Coronary artery (tissue), 2 donors: ENCODE measurements at places on chromosomes 1 and 21.

GRCh38 chr1:237108297-237109040, 66.5 kb downstream of the RYR2 start:
- DNase-seq: no peak

- no peak for DNase-seq
Measured at GRCh38 chr1:97160818-97161217, 439.2 kb downstream of the PTBP2 start.

DNA sequence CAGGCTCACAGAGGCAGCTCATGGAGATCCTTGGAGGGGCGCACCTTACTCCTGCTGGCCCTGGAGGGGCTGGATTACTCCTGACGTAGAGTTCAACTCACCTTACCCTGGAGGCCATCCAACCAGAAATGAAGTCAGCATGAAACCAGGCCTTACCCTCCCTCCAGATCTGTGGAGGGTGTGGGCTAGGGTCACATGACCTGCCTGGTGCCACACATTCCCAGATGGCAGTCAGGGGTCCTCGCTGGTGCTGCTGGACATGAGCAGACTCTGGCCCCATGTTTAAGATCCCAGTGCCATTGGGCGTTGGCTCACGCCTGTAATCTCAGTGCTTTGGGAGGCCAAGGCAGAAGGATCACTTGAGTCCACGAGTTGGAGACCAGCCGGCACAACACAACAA, 4.5 kb downstream of the C21orf58 start:
- no peak for DNase-seq

GRCh38 chr1:36836196-36836883, 198.0 kb downstream of the GRIK3 start:
- no peak for DNase-seq

GRCh38 chr1:158169105-158169504, 11.6 kb upstream of the CD1D start:
- DNase-seq: no peak

DNA sequence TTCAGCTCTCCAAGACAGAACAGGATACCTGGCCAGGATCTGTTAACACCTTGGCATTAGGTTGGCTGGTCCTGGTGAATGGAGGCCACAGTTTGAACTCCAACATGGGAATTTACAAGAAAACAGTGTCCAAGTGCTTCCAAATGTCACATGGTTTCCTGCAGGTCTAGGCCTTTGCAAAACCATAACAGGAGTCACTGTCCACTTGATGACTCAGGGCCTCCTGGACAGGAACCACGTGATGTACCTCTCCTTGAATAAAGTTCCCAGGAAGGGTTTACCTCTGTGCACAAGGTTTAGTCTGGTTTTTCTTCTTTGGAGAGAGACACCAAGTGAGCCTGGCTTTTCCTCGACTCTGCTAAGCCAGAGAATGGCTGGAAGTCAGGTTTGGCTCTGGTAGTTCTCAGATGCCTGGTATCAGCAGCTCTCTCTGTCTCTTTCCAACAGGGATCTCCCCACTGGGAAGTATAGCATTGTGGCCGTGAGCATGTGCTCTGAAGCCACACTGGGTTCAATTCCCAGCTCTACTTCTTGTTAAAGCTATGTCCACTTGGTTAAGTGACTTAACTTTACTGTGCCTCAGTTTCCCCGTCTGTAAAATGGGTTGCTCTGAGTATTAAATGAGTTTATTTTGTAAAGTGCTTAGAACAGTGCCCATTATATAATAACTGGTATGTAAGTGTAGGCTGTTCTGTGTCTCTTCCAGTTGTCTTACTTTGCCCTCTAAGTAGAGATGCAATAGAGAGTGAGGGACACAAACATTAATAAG, 27.3 kb upstream of the TMEM61 start:
- DNase-seq: no peak

DNA sequence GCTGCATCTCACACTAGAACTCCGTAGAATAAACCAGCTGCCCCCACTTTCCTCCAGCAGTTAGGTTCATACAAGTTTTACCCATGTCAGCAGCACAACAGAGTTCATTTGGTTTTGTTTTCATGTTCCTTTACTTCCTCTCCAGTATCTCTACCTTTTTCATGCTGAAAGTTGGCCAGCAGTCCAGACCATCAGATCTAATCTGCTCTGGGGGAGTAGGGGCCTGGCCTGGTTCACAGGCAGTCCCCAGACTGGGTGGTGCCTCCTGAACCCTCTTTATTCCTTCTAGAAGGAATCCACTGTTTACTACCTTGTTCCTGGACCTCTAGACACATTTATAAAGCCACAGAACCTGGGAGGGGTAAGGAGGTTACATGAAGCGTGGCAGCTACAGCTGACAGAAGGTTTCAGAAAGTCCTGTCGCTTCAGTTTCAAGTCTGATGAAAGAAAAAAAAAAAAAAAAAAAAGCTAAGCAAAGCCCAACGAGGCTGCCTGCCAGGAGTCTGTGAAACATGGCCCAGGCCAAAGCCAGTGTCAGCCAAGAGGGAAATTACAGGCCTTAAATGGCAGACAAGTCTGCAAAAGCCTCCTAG, 184.6 kb upstream of the JUN start:
- DNase-seq: no peak

DNA sequence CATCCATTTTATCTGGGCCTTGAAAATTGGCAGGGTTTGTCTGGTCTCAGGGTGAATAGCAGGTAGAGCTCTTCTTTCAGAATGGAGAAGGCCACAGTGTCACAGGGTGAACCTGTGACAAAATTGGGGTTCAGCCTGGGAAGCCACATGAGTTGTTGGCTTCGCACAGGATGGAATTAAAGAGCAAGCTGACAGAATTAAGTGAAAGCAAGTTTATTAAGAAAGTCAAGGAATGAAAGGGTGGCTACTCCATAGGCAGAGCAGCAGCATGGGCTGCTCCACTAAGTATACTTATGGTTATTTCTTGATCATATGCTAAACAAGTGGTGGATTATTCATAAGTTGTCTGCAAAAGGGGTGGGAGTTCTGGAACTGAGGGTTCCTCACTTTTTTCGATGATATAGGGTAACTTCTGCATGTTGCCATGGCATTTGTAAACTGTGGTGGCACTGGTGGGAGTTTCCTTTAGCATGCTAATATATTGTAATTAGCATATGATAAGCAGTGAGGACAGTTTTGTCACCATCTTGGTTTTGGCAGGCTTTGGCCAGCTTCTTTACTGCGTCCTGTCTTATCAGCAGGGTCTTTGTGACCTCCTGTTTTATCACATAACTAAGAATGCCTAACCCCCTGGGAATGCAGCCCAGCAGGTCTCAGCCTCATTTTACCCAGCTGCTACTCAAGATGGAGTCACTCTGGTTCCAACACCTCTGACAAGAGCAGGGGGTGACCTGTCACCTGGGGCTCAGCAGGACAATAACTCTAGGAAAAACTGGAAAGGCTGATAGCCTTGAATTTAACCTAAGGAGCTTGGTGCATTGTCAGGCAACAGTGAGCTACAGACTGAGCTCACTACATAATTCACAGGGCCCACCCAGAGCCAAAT, 5.1 kb downstream of the IFNAR2 start:
- no peak for DNase-seq

- no peak for DNase-seq
Measured at GRCh38 chr21:18960306-18960705, 556.7 kb upstream of the TMPRSS15 start.

GRCh38 chr1:221829327-221830015, 87.6 kb upstream of the DUSP10 start:
- DNase-seq: no peak

- DNase-seq: no peak
Measured at GRCh38 chr1:20439282-20439681, 46.7 kb downstream of the CAMK2N1 start.

DNA sequence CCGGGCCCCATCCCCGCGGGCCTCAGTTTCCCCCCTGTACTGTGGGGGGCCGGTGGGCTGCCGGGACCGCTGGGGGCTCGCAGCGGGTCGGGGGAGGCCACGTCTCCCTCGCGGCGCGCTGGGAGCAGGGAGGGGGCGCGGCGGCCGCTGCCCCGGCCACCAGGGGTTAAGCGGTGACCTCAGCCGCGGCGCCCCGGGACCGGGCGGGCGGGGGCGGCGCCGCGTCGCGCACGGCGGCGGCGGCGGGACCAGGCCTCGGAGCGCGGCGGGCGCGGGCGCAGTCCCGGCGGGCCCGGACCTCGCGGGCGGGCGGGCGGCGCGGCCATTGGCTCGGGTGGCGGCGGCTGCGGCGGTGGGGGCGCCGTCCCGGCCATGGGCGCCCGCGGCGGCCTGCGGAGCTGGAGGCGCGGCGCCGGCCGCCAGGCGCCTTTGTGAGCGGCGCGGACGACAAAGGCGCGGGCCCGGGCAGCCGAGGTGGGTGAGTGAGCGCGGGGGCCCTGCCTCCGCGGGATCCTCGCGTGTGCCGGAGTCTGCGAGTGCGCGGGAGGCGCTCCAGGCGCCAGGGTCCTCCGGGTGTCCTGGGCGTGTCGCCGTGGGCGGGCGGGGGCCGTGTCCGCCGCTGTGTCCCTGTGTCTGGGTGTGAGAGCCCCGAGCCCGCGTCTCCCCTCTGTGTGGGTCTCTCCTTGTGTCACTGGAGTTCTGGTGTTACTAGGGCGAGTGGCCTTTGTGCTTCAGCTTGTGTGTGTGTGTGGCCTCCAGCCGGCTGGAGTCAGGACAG, at the start of gene ARHGEF10L:
ARHGEF10L (plus strand) TSS at position 222 of the 778 bp plus-strand sequence. CDS start 40,898 bp downstream, outside the sequence.
- DNase-seq: no peak

DNA sequence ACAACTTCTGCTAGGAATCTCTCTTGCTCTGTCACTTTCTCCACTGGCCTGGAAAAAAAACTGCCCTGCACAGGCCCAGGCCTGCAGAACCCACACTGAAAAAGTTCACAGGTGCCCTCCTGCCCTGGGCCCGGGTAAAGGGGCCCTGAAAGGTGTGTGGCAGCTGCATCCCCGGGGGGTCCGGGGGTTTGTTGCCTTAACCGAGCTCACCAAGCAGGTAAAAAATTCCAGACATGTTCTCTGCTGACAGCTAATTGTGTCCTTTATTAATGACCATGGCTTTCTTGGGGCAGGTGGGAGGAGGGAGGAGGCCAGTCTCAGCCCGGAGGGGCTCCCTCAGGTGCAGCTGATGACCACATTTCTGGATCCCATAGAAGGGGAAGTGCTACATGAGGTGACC, 122.9 kb downstream of the LACTBL1 start:
- no peak for DNase-seq

GRCh38 chr21:44304877-44305293, 5.0 kb downstream of the PFKL start:
- no peak for DNase-seq

DNA sequence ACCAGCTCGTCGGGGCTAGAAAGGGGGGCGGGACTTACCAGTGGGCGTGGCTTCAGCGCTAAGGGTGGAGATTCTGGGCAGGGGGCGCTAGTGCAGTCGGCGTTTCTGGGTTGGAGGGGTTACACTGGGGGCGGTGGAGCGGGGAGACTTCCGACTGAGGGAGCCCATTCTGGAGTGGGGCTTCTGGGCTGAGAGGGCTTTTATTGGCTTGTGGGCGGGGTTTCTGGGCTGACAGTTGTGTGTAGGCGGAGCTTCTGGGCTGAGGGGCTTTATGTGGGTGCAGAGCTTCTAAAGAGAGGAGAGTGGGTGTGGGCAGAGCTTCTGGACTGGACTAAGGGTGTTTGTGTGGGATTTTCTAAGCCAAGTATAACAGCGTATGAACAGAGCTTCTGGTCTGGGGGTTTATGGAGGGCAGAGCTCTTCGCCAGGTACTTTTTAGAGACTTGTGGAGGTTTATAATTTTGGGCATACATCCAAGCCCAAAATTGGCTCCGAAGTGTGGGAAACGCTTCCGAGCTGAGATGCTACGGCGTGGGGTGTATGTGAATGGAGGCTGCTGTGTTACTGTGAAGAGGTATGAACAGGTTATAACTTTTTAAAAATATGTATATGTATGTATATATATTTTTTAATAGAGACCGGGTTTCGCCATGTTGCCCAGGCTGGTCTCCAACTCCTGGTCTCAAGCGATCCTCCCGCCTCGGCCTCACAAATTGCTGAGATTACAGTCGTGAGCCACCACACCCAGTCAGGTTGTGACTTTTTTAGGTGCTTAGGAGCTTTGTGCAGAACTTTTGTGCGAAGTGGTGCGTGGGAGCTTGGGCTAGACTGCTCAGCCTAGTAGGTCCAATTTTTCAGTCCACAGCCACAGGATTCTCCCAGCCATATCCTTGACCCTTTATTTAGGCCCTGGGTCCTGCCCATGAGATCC, 825 bp downstream of the TMEM39B start:
- DNase-seq: peak; percentile 91

- no peak for DNase-seq
Measured at GRCh38 chr1:154698320-154699096, 90.5 kb upstream of the ADAR start.

DNA sequence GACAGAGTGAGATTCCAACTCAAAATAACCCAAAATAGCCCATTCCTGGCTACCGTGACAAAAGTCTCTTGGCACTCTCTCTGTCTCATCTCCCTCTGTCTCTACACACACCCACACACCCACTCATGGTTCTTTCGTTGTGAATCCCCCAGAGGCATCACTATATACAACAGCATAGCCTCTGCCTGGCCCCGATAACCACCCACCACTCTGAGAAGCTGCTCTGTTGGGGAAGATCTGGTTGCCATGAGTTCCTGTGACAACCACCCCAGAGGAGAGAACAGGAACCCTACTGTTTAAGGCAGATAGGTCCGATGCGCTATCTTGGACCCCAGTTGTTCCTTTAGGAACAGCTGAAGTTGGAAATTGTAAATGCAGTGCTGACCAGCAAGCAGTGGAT, 70.4 kb upstream of the LYST start:
- DNase-seq: no peak

GRCh38 chr1:185377831-185378230, 60.8 kb upstream of the IVNS1ABP start:
- DNase-seq: no peak

DNA sequence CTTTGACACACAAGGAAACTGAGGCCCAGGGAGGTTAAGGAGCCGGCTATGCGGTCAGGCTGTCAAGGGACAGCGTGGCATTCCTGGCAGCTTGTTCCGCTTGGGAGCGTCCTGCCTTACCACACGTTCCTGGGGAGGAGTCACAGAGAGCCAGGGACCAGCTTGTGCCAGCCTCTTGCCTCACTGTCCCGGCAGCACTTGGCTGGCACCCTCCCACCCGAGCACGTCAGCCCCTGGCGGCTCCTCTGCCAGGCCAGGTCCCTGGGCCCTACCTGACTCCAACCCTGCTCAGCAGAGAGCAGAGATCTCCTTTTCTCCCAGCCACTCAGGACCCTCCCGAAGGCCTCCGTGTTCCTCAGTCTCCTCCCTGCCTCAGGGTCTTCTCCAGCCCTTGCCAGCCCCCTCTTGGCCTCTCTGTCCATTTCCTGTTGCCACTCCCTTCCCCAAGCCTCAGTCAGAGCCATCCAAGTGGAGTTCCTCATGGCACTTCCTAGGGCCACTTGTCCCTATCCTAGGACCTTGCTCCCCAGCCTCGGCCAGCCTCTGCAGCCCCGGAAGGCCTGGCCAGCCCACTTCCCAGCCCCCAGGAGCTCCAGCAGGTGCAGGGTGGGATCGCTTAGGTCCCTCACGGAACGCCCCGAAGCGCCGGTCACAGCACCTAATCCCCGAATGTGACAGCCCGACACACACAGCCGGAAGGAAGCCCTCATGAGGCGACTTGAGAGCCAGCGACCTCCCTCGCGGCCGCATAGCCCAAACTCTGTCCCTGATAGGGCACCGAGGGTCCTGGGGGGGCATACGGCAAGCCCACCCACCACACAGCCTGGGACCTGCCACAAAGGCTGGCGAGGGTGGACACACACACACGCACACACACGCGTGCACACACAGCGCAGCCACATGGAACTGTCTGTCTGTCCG, 130.3 kb downstream of the CASZ1 start:
- DNase-seq: peak; percentile 91
